Fibroblast of skin of back (primary cell): ENCODE measurements at places on chromosomes 11 and 22.
A peak's percentile ranks its signal among the peaks of the same experiment; 100 is the strongest.

DNA sequence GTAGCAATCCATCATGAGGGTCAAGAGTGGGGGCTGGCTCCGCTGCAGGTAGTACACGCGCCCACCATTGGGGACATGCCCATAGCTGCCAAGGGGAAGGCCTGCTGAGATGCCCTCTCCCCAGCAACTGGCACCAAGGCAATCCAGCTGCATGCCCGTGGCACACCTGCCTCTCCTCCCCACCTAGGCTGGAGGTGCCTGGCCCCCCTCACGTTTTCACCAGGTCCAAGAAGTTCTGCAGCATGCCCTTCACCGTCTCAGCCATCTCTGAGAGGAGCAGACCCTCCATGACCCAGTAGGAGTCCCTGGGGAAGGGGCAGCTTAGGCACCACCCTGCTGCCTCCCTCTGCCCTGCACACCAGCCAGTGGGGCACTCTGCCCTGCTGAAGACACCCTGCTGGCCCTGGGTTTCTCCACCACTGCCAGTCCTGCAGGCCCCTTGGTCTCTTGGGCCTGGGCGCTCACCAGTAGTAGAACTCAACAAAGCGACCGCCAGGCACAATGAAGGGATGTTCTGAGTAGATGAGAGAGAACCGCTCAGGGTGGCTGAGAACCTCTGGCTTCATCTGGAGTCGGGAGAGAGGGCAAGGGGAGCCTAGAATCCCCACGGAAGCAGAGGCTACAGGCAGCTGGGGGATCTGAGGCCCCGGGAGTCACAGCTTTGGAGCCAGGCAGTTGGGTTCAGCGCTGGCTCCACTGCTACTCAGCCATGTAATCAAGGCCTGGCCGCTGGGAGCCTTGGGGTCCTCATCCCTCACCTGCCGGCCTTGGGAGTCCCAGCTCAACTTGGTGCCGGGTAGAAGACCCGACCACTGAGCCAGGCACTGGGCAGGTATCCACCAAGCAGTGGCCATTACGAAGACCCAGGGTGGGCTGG is 17.8 kb downstream of the TREH start:
- DNase-seq: no peak

GRCh38 chr11:10564030-10564429 is 4.4 kb downstream of the LYVE1 start:
- DNase-seq: no peak

- DNase-seq: peak; percentile 43
These were observed 7.1 kb downstream of the TMA7B start for GRCh38 chr22:39967103-39967829.

GRCh38 chr11:118105657-118106305 is 19.0 kb upstream of the SMIM35 start:
- no peak for DNase-seq

GRCh38 chr11:17720796-17721171 is 1.4 kb downstream of the MYOD1 start:
- no peak for DNase-seq

GRCh38 chr11:17769218-17769617 is 34.6 kb downstream of the KCNC1 start:
- no peak for DNase-seq

GRCh38 chr11:119254239-119254638 is 48.1 kb downstream of the CBL start:
- no peak for DNase-seq

- DNase-seq: peak; percentile 85
These were observed 950 bp downstream of the FERMT3 start for GRCh38 chr11:64207256-64208085.

GRCh38 chr11:356610-357009 is 12.7 kb upstream of the B4GALNT4 start:
- DNase-seq: no peak

DNA sequence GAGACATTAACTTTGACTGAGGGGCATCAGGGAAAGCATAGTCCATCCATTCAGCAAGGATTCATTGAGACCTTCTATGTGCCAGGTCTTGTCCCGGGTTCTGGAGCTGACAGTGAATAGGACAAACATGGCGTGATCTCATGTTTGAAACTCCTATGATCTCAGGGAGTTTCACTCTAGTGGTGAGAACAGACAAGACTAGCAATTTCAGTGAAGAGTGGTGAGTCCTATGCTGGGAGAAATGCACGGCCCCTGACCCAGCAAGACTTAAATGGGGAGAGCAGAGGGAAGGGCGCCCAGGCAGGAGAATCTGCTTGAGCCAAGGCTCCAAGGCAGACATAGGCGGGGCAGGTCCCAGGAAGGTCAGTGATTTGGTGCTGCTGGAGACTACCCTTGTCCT is 155.7 kb downstream of the CEP164 start:
- DNase-seq: no peak

GRCh38 chr11:33829430-33830141 is 55.3 kb upstream of the FBXO3 start:
- peak; percentile 78 for DNase-seq

GRCh38 chr11:19631712-19632498 is 80.7 kb upstream of the NAV2 start:
- DNase-seq: no peak

GRCh38 chr11:92552942-92553341 is 328.3 kb downstream of the FAT3 start:
- peak; percentile 9 for DNase-seq

GRCh38 chr22:45677063-45677462 is 5.4 kb downstream of the ATXN10 start:
- no peak for DNase-seq

GRCh38 chr11:61079416-61080150 is 22.7 kb upstream of the CD5 start:
- DNase-seq: no peak

DNA sequence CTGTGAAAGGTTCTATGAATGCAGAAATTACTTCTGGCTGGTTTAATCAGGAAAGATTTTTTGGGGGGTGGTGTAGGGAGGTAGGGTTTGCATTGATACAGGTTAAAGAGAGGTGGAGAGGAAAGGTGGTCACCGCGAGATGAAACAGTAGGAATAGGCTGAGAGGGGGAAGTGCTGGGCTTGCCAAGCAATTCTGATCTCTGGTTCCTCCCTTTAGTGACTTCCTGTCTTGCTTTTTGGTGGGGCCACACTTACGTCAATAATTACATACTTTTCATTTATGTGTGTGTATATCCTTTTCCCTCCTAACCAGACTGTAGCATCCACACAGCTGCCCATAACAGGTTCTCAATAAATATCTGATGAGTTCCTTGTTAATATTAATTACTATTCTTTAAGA is 120.0 kb downstream of the CTNND1 start:
- no peak for DNase-seq

DNA sequence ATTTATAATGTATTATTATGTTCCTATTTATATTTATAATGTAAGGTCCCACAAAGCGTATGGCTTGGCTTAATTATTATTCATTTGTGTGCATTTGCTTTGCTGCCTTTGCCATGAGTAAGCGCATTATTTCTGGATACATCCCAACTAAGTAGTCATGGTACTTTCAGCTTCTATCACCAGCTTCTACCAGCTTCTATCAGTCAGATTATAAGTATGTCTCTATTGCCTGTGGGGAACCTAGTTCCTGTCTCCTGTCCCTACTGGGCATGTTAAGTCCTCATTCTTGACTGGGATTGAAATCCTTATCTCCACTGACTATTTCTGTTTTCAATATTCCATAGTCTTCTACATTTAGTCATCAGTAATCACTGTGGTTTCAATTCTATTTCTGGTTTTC is 33.5 kb upstream of the OR10W1 start:
- peak; percentile 91 for DNase-seq

GRCh38 chr11:27524155-27524554 is 17.6 kb upstream of the LIN7C start:
- peak; percentile 66 for DNase-seq

- DNase-seq: no peak
These were observed 83.7 kb downstream of the SERGEF start for GRCh38 chr11:17929171-17929570.

GRCh38 chr11:1734641-1735081 is 15.7 kb downstream of the IFITM10 start:
- no peak for DNase-seq

- peak; percentile 54 for DNase-seq
These were observed 33.8 kb downstream of the EHF start for GRCh38 chr11:34654483-34655334.

DNA sequence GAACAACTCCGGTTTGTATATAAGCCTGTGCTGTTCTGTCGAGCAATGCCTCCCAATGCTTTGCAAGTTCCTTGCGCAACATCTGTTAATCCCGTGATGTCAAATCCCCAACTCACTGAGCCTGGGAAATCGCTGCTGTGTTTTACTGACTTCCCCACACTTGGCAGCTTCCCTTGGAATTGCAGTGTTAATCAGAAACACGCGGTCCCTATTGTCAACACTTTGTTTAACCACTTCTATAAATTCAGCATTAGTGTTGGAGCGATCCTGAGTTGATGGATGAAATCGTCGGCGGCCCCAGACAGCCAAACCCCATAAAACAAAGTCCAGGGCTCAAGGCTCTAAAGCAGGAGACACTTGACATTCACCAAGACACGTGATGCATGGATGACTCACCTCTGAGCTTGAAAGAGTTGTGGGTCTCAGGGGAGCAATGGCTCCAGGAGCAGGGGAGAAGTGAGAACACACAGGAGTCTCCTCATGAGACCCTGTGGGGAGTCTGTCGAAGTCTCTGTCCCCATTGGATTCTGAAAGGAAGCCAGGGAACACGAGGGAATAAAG is 555.3 kb downstream of the MIAT start:
- peak; percentile 97 for DNase-seq

GRCh38 chr11:118012083-118012669 is 26.0 kb downstream of the IL10RA start:
- DNase-seq: peak; percentile 5

GRCh38 chr11:133078591-133079404 is 453.5 kb downstream of the OPCML start:
- peak; percentile 31 for DNase-seq

GRCh38 chr11:116446048-116446941 is 326.5 kb downstream of the BUD13 start:
- DNase-seq: no peak

- DNase-seq: no peak
These were observed 59.1 kb downstream of the CSNK2A3 start for GRCh38 chr11:11293798-11294550.

DNA sequence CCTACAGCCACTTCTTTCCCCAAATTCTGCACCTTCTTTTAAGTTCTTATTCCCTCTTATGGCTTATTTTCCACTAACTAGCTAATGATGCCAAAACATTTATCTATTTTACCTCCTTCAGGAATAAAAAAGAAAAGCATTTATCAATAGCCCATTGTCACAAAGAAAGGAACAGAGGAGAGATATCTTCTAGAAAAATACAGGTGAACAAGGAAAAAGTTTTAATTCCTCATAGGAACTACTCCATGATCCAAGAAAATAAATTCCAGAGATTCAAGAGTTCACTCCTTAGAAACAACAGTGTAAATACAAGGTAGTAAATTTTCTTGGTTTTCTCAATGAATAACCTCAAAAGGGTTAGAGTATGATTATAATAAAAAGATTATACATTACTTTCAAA is 52.6 kb upstream of the TOP3B start:
- DNase-seq: no peak

GRCh38 chr22:26529345-26529744 is 17.1 kb upstream of the TFIP11 start:
- no peak for DNase-seq

DNA sequence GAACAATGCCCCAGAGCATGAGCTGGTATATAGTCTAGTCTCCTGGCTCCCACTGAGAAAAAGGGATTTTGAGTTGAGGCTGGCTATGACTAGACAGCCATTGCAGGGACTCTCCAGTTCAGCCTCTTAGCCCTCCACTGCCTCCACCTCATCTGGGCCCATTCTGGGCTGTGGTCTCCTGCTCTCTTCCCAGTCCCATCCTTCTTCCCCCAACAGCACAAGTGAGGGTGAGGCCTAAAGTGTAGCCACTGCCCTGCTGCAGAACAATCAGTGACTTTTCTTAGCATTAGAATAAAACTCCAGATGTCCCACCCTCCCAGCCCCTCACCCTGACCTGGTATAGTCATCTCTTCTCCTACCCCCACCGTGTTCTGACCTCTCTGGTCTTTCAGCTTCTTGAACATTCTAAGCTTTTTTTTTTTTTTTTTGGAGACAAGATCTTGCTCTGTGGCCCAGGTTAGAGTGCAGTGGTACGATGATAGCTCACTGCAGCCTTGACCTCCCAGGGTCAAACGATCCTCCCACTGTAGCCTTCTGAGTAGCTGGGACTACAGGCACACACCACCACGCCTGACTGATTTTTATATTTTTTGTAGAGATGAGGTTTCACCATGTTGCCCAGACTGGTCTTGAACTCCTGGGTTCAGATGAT is 4.3 kb downstream of the MED15 start:
- DNase-seq: no peak

- DNase-seq: peak; percentile 56
These were observed 305.8 kb upstream of the NCAM1 start for GRCh38 chr11:112655371-112655770.

- DNase-seq: no peak
These were observed 12.5 kb upstream of the NELL1 start for GRCh38 chr11:20656901-20657300.

GRCh38 chr11:64026575-64027205 is 9.0 kb upstream of the FLRT1 start:
- no peak for DNase-seq

- DNase-seq: no peak
These were observed 63.7 kb upstream of the HEPHL1 start for GRCh38 chr11:93957397-93957952.

- no peak for DNase-seq
These were observed 691.4 kb upstream of the CCDC179 start for GRCh38 chr11:23551706-23552105.

- peak; percentile 14 for DNase-seq
These were observed 85.8 kb downstream of the RELT start for GRCh38 chr11:73461964-73462363.

GRCh38 chr11:46677991-46678740 is 22.3 kb downstream of the ARHGAP1 start:
- peak; percentile 12 for DNase-seq

- DNase-seq: no peak
These were observed 334.6 kb downstream of the MN1 start for GRCh38 chr22:27466778-27467438.

- no peak for DNase-seq
These were observed 116.6 kb downstream of the NAV2 start for GRCh38 chr11:19829109-19829837.

- DNase-seq: no peak
These were observed 13.6 kb downstream of the DGKZ start for GRCh38 chr11:46360878-46361277.

GRCh38 chr11:12775955-12776354 is 101.7 kb downstream of the TEAD1 start:
- no peak for DNase-seq
